ENCODE measurements at places on chromosomes 7 and 10. TPM values are rescaled to one million over a fixed set of nuclear protein-coding genes. Genes with fewer than 3 reads are reported as not detected.

HUS1 gene
- polyA plus RNA-seq: 8.2 TPM

SPDYE5 gene
- polyA plus RNA-seq: not detected

ACBD7 gene
- not detected for polyA plus RNA-seq

PNLIPRP3 gene
- not detected for polyA plus RNA-seq

NEUROG3 gene
- not detected for polyA plus RNA-seq

TRRAP gene
- polyA plus RNA-seq: 6.0 TPM

CTBP2 gene
- polyA plus RNA-seq: 41.2 TPM

PLEKHS1 gene
- polyA plus RNA-seq: 1.1 TPM

ITGB8 gene
- polyA plus RNA-seq: 1.1 TPM

NSMCE4A gene
- 87.8 TPM for polyA plus RNA-seq
